ENCODE measurements at places on chromosomes 1 and 21. TPM values are rescaled to one million over a fixed set of nuclear protein-coding genes. Genes with fewer than 3 reads are reported as not detected.

OR2T2 gene
- total RNA-seq: not detected

CFAP107 gene
- total RNA-seq: not detected

ABCG1 gene
- total RNA-seq: 37.8 TPM

CA14 gene
- total RNA-seq: not detected

HAO2 gene
- total RNA-seq: not detected

S100A5 gene
- total RNA-seq: not detected

MIS18A gene
- total RNA-seq: 21.9 TPM
